CD4-positive, alpha-beta T cell treated with Interferon gamma for 1 hour (primary cell): ENCODE measurements at places on chromosomes 3 and 15.

DNA sequence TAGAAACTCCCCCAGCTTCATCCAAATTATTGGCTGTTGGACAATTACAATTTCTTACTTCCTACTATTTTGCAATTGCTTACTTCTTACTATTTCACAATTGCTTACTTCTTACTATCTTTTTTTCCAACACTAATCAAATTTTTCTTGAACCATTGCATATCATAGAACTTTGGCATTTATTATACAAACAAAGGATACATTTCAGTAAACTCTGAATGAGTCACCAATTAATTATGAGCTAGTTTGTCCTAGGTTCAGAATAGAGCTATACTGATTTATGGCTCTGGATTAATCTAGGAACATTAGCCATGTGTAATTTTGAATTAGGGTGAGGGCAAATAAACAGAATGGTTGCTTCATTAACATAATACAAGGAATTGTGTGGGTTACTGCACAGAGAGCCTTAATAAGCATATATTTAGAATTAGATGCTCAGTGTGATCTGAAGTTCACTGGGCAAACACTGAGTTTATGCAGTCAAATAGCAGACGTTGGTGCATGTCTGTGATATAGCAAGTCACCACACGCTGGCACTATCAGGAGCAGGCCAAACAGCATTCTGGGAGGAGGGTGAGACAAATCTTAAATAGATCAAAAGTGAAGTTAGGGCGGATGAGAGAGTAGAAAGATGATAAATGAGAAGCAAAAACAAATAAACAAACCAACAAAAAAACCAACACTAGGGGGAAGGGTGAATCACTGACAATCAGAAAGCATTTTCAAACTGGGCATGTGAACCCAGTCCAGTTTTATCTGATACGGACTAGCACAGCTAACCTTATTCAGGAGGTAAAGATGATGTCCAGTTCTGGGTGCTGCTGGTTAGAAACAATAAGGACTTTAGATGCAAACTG, 21.5 kb downstream of the GABRR3 start:
- DNase-seq, result no peak

- no peak for DNase-seq
These were observed 58.2 kb downstream of the FMN1 start for GRCh38 chr15:33136353-33136752.

DNA sequence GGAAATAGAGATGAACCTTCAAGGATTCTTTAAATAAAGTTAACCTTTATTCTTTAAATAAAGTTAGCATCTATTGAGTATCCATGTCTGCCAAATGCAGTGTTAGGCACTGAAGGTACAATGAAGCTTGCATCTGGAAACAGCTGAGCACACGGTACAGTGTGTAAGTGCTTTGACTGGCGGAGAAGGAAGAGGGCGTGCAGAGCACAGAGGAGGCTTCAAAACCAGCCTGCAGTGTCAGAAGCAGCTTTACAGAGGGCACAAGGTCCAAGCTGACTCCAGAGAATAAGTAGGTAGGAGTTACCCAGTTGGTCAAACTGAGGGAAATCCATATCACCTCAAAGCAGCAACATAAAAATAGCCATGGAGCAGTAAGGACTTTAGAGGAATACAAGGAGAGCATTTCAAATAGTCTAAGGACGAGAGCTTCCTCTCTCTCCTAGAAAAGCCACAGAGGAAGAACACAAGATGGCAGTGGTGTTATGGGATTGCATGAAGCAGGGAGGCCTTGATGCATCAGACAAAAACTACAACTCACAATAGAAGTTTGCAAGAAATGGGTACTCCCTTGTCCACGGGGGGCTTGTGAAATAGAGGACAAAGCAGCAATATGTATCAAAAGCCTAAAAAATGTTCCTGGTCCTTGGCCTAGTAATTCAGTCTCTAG, 60.3 kb upstream of the PPP2R3A start:
- no peak for DNase-seq

DNA sequence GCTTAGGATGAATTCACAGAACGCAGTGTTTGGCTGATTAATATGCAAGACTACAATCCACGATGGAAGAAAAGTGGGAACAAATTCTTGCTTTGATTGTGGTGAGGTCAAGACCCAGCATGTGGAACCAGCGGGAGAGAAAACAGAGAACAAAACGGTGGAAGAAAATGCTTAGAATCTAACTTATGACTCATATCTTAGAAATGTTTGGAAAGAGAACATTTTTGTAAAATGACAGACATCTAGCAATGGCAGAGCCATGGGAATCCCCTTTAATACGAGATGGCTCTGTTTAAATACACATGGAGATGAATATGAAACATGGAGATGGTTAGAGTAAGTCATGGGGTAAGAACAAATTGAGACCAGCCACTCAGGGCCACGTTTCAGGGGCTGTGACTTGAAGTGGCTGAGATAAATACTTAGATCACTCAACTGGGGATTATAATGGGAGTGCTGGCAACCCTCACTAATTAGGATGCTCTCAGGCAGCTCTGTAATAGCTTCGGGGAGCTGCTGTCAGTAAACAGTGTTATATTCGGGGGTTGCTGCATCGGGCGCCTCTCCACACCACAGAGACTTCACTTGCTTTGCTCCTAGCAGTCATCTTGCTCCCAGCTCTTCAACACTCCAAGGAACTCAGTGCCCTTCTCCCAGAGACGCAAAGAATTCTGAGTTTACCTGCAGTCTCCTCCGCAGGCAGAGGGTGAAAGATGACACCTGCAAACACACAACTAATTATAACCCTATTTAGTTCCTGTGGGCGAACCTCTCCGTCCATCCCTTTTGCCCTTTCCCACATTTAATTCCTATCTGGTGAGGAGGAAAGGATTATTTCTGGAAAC, 68.0 kb upstream of the ONECUT1 start:
- no peak for DNase-seq

- DNase-seq, result no peak
These were observed 61.4 kb downstream of the FRMD4B start for GRCh38 chr3:69324362-69325025.

DNA sequence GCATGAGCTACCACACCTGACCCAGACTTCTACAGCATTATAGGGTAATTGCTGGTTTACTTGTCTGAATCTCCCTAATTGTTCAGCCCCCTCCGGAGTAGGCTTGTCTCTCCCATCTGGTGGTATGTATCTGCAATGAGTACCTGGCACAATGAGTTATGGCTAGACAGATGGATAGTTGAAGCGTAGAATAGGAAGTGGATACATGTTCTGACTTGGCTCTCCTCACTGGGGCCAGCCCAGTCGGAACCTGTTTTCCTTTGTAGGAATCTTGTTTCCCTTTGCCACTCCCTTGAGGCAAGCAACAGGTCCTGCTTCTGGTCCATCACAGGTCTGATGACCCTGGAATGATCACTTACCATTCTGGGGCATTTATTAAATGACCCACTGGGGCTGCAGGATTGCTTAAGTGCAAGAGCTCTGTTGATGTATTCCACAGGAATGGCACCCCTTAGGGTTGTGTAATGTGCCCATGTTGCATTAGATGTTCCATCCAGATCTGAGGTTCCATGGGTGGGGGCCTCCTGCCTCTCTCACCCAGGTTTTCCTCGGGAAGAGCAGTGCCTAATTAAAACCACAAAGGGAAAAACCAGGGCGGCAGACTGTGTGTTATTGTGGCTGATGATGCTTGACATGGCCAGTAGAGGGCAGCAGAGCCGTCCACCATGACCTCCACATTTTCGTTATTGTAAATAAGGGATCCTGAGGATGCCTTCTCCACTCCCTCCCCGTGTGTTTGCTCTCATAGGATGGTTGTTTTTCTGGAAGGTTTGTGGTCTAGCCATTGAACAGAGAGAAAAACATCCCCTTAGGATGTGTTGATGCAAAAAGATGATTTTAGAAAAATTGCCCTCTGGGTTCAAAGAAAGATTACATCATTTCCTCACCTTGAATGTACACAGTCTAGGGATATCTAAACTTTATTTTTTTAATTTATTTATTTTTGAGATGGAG, 58.0 kb downstream of the CMTM8 start:
- peak; percentile 50 for DNase-seq

DNA sequence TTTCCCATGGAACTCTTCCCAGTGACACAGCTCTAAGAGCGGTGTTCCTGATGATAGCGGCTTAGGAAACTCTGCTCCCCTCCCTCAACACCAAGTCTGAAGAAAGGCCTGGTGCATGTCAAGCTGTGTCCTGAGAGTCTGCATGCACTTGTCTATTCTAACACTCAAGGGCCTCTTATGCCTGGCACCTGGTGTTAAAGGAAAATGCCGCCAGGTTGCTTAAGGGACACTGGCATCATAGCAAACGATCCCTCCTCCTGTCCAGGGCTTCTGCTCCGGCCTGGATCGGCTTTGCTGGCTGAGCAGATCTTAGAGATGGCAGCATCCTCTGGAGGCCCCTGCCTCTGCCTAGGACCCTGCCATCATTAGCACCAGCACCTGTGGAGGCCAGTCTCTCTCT, 121.7 kb downstream of the MEGF11 start:
- DNase-seq, result no peak

- no peak for DNase-seq
These were observed 6.3 kb downstream of the TM4SF1 start for GRCh38 chr3:149371001-149371722.

- no peak for DNase-seq
These were observed 177.2 kb downstream of the ITPR1 start for GRCh38 chr3:4670352-4670751.

DNA sequence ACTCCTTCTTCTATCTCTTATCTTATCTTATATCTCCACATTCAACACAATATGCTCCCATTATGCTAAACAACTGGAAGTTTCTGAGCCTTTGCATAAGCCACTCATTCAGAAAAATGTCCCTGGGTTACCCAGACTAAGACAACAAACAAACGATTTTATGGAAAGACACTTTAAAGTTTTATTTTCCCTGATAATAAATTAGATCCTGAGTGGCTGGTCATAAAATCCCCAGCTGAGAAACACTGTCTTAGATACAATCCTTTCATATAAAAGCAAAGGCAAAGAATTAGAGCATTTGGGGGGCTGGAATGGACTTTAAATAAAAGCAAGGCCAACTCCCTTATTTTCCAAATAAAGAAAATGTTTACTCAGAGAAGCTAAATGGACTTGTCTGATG, 322.3 kb downstream of the GBE1 start:
- no peak for DNase-seq

DNA sequence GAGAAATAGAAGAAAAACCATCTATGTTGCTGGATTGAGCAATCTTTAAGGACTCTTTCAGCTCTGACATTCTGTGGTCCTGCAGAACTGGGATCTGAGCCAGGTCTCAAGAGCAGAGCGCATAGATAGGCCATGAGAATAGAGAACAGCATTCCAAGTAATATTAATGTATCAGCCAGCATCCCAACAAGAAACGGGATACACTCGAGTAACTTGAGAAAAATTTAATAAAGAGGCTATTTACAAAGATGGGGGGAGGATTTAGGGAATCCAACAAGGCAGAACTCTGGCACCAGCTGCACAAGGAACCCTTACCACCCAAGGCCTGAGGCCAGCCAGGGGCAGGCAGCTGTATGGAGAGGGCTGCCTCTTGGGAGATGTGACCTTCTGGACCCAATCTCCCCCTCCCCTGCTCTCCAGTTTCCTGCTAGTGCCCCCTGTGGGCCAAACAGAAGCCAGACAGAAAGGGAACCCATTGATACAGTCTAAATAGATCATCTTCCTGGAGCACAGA, 8.2 kb downstream of the TMOD2 start:
- no peak for DNase-seq
